ENCODE measurements at places on chromosomes 13 and 19. TPM values are rescaled to one million over a fixed set of nuclear protein-coding genes. Genes with fewer than 3 reads are reported as not detected.

DDX39A gene
- 225 TPM for total RNA-seq

LRRC63 gene
- 0.59 TPM for total RNA-seq

SYDE1 gene
- total RNA-seq, result not detected

PROZ gene
- total RNA-seq, result not detected

GRIK5 gene
- 1.0 TPM for total RNA-seq

All from natural killer cell treated with Interleukin-12 subunit alpha and Interleukin-12 subunit beta and Interleukin-15 and Interleukin-18, amount 100 ng/mL, for 72 hours (primary cell).